ENCODE measurements at places on chromosomes 4 and X. TPM values are rescaled to one million over a fixed set of nuclear protein-coding genes. Genes with fewer than 3 reads are reported as not detected.

The FGF16 gene
- polyA plus RNA-seq: 0.28 TPM

The EPGN gene
- 0.19 TPM for polyA plus RNA-seq

The ZFP92 gene
- polyA plus RNA-seq: 2.7 TPM

The BGN gene
- polyA plus RNA-seq: 81.6 TPM

The KLHL13 gene
- polyA plus RNA-seq: 5.6 TPM

The CRLF2 gene
- polyA plus RNA-seq: not detected

The SPANXB1 gene
- not detected for polyA plus RNA-seq

The CT45A3 gene
- polyA plus RNA-seq: not detected

- no peak for DNase-seq
- no peaks in the 10 kb centered on the region for H3K4me1 ChIP-seq
- H3K4me3 ChIP-seq: no peak overlapping the region
- H3K36me3 ChIP-seq: no peaks in the 10 kb centered on the region
- H3K27ac ChIP-seq: no peak overlapping the region
- H3K27me3 ChIP-seq: no peaks in the 10 kb centered on the region
Measured at GRCh38 chrX:7620560-7620959, 222.4 kb upstream of the VCX start.

DNA sequence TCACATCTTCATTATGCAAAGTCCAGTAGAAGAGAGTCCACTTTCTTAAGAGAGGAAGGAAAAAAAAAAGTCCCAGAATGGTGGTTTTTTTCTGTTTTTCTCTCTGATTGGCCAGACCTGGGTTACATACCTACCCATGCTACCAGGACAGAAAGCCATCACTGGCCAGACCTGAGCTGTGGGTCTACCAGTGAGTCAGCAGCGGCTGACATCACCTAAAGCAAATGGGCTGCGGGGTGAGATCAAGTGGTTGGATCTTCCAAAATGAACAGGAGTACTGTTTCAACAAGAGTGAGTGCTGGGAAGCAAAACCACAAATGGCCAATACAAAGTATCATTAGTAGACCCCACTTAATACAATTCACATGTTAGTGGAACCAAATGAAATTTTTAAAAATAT lies 1.6 kb upstream of the NDST3 start:
- no peak for DNase-seq
- H3K4me1 ChIP-seq: peaks cover 2% of the 10 kb centered on the region
- H3K36me3 ChIP-seq: no peaks in the 10 kb centered on the region

DNA sequence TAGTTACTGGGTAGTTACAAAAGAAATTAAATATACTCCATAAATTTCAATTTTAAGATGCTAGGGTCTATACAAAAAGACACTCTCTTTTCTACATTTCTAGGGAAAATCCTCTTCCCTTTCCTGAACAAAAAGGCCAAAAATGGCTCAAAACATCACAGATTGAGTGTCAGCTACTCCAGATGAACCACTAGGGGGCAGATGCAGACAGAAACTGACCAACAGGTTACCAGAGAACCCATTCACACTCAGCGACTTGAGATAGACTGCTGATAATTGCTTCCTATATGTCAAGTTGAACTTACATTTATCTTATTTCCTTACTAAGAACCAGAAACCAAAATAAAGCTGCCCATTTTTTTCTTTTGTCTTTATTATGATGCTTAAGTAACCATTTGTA lies 83.4 kb upstream of the MID1IP1 start:
- no peaks in the 10 kb centered on the region for H3K4me1 ChIP-seq
- H3K27me3 ChIP-seq: no peaks in the 10 kb centered on the region
- no peak for DNase-seq
- no peak overlapping the region for H3K27ac ChIP-seq
- no peaks in the 10 kb centered on the region for H3K36me3 ChIP-seq
- H3K4me3 ChIP-seq: no peak overlapping the region

DNA sequence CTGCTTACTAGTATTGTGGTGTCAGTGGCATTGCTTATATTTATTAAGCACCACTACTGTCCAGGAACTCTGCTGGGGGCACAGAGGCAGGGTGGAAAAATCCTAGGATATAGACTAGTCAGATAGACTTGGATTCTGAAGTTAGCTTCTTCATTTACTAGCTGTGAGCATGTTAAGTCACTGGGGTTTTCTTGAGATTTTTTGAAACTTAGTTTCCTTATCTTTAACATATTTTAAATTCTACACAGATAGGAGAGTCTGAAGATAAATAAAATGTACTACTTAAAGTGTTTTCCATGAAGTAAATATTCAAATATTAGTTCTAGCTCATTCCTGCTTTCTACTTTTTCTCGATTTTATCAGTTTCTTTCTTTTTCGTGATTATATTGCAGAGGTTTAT lies 196.9 kb upstream of the GRID2 start:
- H3K27ac ChIP-seq: no peak overlapping the region
- H3K4me3 ChIP-seq: no peak overlapping the region
- no peaks in the 10 kb centered on the region for H3K27me3 ChIP-seq

DNA sequence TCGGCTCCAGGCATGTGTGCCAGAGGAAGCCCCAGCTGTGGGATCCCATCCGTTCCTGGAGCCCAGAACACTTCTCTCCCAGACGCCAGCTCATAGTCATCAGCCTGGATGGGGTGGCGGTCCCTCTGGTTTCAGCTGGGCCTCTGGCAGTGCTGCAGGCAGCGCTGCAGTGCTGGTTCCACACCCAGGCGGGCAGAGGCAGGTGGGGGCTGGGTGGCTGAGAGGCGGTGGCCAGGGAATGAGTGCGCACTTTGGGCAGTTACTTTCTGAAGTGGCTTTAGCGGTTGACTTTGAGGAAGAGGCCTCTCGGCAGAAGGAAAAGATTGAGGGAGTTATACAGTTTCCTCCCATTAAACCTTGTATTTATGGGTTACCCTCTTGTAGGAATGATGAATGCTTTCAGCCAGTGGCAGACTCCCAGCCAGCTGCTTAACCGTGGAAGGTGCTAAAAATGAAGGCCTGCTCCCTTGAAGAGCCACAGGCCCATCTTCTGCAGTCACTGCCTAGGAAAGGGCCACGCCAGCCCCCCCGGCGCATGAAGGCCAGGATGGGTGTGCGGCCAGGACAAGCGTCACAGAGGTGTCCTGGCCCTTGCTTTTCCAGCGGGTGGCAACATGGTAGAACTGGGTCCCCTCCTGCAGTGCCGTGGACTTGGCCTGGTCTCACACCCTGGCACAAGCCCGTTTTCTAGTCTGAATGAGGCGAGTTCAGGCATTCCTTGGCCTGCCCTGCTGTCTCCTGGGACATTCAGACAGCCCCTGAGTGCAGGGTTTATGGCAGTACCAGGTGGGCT lies 9.9 kb downstream of the TADA2B start:
- H3K27ac ChIP-seq: no peak overlapping the region
- H3K27me3 ChIP-seq: no peaks in the 10 kb centered on the region
- DNase-seq: no peak
- no peak overlapping the region for H3K4me3 ChIP-seq

DNA sequence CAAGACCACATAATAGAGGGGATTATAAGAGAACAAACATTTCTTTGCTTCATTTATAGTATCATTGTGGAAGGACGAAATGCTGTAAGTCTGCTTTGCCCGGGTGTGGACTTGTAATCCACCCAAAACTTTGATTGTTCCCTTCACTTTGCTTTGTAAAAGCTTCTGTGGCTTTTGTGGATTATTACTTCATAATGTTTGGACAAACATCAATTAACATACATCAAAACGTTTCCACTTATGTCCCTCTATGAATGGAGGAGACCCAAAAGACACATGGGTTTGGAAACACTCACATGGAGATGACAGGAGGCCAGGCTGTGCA lies 415.4 kb downstream of the SPRY1 start:
- no peaks in the 10 kb centered on the region for H3K4me1 ChIP-seq
- no peak for DNase-seq
- no peaks in the 10 kb centered on the region for H3K36me3 ChIP-seq
- no peak overlapping the region for H3K27ac ChIP-seq
- no peak overlapping the region for H3K4me3 ChIP-seq

DNA sequence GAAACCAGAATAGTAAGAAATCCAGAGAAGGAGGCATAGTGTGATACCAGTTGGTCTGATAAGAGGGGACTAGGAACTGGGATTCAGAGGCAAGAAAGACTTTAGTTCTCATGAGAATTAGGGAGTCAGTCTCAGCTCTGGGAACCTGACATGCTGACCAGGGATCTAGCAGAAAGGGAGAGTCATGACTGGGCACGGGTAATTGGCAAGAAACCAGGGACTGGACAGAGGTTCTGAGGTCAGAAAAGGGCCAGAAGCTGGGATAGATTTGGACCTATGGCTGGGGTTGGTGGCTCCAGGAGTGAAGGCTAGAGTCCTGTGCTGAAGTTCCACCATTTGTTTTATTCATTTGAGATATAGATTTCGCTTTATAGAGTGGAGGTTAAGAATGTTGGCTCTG lies 110.2 kb upstream of the C1GALT1C1 start:
- H3K27me3 ChIP-seq: no peaks in the 10 kb centered on the region
- H3K4me1 ChIP-seq: no peaks in the 10 kb centered on the region
- H3K27ac ChIP-seq: no peak overlapping the region

- H3K27me3 ChIP-seq: no peaks in the 10 kb centered on the region
- H3K4me1 ChIP-seq: no peaks in the 10 kb centered on the region
- no peaks in the 10 kb centered on the region for H3K36me3 ChIP-seq
Measured at GRCh38 chrX:96147681-96148080, 537.0 kb upstream of the DIAPH2 start.

GRCh38 chr4:138765442-138765841 lies 250.1 kb upstream of the NOCT start:
- H3K4me3 ChIP-seq: no peak overlapping the region
- H3K27ac ChIP-seq: no peak overlapping the region
- no peaks in the 10 kb centered on the region for H3K4me1 ChIP-seq
- H3K36me3 ChIP-seq: no peaks in the 10 kb centered on the region
- no peak for DNase-seq
- H3K27me3 ChIP-seq: no peaks in the 10 kb centered on the region

GRCh38 chr4:11297201-11297600 lies 131.5 kb downstream of the HS3ST1 start:
- H3K4me1 ChIP-seq: peaks cover 7% of the 10 kb centered on the region
- no peak overlapping the region for H3K4me3 ChIP-seq

- no peak for DNase-seq
- no peak overlapping the region for H3K27ac ChIP-seq
- H3K4me1 ChIP-seq: no peaks in the 10 kb centered on the region
- no peak overlapping the region for H3K4me3 ChIP-seq
- no peaks in the 10 kb centered on the region for H3K27me3 ChIP-seq
Measured at GRCh38 chrX:102859550-102859871, 77.6 kb upstream of the RAB40AL start.

DNA sequence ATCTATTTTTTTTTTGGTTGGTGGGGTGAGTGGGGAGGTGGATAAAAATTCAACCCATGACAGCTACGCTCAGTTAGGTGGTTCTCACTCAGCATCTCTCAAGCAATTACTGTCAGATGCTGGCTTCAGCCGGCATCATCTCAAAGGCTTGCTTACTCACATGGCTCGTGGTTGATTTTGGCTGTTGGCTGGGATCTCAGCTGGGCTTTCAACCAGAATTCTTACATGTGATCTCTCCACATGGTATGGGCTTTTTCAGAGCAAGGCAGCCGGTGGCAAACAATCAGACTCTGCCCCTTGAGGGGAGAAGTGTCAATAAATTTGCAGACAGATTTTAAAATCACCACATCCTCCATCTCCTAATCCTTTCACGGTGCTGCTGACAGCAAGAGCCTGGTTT lies 47.2 kb downstream of the SLC34A2 start:
- H3K36me3 ChIP-seq: no peaks in the 10 kb centered on the region
- no peaks in the 10 kb centered on the region for H3K4me1 ChIP-seq
- DNase-seq: no peak
- no peak overlapping the region for H3K4me3 ChIP-seq

DNA sequence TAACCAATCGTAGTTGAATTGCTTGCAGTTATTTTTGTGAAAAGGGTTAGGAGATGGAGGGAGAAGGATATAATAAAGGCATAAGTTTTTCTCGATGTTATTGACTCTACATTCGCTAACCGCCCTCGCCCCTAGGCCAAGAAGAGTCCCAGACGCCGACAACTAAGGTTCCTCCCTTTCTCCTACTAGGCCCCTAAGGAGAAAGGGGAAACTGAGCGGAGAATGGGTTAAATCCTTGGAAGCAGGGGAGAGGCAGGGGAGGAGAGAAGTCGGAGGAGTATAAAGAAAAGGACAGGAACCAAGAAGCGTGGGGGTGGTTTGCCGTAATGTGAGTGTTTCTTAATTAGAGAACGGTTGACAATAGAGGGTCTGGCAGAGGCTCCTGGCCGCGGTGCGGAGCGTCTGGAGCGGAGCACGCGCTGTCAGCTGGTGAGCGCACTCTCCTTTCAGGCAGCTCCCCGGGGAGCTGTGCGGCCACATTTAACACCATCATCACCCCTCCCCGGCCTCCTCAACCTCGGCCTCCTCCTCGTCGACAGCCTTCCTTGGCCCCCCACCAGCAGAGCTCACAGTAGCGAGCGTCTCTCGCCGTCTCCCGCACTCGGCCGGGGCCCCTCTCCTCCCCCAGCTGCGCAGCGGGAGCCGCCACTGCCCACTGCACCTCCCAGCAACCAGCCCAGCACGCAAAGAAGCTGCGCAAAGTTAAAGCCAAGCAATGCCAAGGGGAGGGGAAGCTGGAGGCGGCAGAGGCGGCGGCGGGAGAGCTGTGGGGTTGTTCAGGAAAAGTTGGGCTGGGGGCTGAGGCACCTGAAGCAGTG lies 5.9 kb downstream of the ATOH1 start:
- H3K4me3 ChIP-seq: no peak overlapping the region
- H3K36me3 ChIP-seq: no peaks in the 10 kb centered on the region
- H3K27ac ChIP-seq: no peak overlapping the region
- H3K27me3 ChIP-seq: no peaks in the 10 kb centered on the region

DNA sequence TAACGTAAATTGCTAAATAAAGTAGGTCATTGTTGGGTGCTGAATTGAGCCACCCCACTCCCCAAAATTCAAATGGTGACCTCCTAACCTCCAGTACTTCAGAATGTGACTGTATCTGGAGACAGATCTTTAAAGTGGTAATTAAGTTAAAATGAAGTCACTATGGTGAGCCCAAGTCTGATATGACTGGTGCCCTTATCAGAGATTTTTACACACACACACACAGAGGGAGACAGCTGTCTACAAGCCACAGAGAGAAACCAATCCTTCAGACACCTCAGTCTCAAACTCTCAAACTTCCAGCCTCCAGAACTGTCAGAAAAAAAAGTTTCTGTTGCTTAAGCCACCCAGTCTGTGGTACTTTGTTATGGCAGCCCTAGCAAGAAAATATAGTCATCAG lies 879.2 kb upstream of the INTU start:
- no peaks in the 10 kb centered on the region for H3K36me3 ChIP-seq
- no peak overlapping the region for H3K4me3 ChIP-seq
- H3K27me3 ChIP-seq: no peaks in the 10 kb centered on the region
- no peak for DNase-seq
- H3K27ac ChIP-seq: no peak overlapping the region

GRCh38 chr4:181582595-181582994 lies 660.6 kb upstream of the TENM3 start:
- H3K27ac ChIP-seq: no peak overlapping the region
- DNase-seq: no peak
- no peak overlapping the region for H3K4me3 ChIP-seq
- no peaks in the 10 kb centered on the region for H3K27me3 ChIP-seq
- H3K4me1 ChIP-seq: no peaks in the 10 kb centered on the region
- no peaks in the 10 kb centered on the region for H3K36me3 ChIP-seq

GRCh38 chrX:86192827-86193226 lies 44.6 kb downstream of the DACH2 start:
- no peak overlapping the region for H3K4me3 ChIP-seq
- no peaks in the 10 kb centered on the region for H3K27me3 ChIP-seq
- no peak for DNase-seq
